ENCODE measurements at places on chromosomes 7 and 10.

DNA sequence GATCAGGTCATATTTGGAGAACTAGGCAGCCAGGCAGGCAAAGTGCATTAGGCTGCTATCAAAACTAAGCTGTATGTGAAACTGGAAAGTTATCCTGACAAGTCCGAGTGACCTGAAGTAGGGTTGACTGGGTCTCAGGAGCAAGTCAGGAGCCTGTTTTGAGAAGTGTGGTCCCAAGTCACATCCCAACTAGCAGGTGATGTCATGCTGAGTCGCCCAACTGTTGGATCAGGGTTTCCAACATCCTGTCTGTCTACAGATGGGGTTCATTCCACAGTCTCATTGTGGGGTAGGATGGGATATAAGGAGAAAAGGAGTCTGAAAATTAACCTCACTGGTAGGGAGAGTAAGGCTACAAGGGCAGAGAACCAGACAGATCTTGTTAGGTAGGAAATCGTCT, 27.0 kb downstream of the SLC26A4 start:
- no peak for DNase-seq

DNA sequence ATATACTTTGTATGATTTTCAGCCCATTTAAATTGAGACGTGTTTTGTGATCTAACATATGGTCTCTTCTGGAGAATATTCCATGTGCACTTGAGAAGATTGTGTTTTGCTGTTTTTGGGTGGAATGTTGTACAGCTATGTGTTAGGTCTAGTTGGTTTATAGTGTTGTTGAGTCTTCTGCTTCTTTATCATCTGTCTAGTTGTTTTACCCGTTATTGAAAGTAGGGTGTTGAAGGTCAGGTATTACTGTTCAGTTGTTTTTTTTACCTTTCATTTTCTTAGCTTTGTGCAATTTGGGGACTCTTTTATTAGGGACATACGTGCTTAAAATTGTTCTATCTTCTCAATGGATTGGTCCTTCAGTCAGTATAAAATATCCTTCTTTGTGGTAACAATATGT, 18.5 kb downstream of the SEPTIN7 start:
- no peak for DNase-seq

- no peak for DNase-seq
Measured at GRCh38 chr10:89750441-89750840, 49.1 kb downstream of the KIF20B start.

DNA sequence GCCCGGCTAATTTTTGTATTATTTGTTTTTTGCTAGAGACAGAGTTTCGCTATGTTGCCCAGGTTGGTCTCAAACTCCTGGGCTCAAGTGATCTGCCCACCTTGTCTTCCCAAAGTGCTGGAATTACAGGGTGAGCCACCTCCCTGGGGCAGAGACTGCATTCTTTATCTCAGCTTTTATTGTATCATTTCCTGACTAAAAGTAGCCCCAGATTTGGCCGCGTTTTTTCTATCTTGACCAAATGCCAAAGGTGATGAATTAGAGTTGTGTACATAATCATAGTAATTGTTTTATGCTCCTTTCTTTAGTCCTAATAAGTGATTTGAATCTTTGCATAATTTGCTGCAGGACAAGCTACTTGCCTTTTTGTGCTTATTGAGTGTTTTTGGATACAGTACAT, 3.1 kb upstream of the SMNDC1 start:
- no peak for DNase-seq

DNA sequence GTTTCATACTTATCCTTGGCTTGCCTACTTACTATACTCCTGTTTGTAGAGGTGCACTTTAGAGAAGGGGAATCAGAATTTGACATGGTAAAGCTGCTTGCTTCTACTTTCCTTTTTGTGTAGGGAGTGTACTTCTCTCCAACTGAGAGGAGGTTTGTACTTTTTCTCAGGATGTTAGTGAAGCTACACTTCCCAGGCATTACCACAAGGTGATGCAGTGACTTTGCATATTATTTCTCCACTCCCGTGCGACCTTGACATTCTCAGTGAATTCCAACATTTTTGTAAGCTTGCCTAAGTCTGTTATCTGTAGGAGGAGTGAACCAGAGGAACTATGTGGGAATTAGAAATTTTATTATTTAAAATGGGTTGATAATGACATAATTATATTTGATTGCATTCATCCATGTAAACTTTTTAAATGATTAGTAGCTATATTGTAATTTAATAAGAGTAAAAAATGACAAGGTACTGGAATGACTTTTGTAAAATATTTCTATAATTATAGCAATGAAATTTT, 5.2 kb downstream of the TAX1BP1 start:
- DNase-seq: peak; percentile 73
